ENCODE measurements at places on chromosomes 7 and 10. TPM values are rescaled to one million over a fixed set of nuclear protein-coding genes. Genes with fewer than 3 reads are reported as not detected.

RHOBTB1 gene
- total RNA-seq: 29.2 TPM

WDFY4 gene
- 2.6 TPM for total RNA-seq

PNLIP gene
- total RNA-seq: 1.0 TPM

FAM25C gene
- not detected for total RNA-seq

SLC39A12 gene
- total RNA-seq: under 0.01 TPM

C7orf57 gene
- not detected for total RNA-seq

STAMBPL1 gene
- 15.1 TPM for total RNA-seq

AUTS2 gene
- 43.3 TPM for total RNA-seq

ICA1 gene
- total RNA-seq: 8.9 TPM

TAS2R38 gene
- total RNA-seq: not detected

HOXA5 gene
- 4.2 TPM for total RNA-seq

PNLIPRP2 gene
- total RNA-seq: not detected

CALCR gene
- 5.2 TPM for total RNA-seq

PRRT4 gene
- total RNA-seq: 6.8 TPM

AASS gene
- 32.4 TPM for total RNA-seq

SOSTDC1 gene
- 8.4 TPM for total RNA-seq

CYP2E1 gene
- 1.0 TPM for total RNA-seq

CRHR2 gene
- total RNA-seq: under 0.01 TPM

PSAP gene
- 369 TPM for total RNA-seq
